ENCODE measurements at places on chromosomes 12 and 14. TPM values are rescaled to one million over a fixed set of nuclear protein-coding genes. Genes with fewer than 3 reads are reported as not detected.

DNA sequence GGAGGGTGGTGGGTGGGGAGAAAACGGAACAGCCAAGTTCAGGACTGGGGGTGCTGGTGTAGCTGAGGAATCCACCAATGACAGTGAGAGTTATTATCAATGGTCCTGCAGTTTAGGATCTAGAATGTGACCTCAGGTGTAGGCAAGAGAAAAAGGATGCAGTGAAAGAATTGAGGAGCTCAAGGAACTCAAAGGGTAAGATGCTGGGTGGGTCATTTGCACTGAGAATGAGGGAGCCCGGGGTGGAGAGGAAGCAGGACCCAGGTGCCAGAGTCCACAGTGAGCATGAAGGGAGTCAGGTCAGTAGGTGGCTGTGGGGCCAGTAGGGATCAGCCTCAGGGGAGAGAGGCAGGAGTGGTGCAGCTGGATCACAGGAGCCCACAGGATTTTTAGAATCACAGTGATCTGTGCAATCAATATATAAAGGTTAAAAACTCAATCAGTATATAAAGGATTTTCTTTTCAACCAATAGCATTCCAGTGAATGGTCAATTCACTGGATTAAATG is 3.2 kb upstream of the KRT7 start:
- DNase-seq = no peak

GYS2 gene
- polyA plus RNA-seq = not detected

KCNJ8 gene
- polyA plus RNA-seq = 27.1 TPM

GRCh38 chr14:59195912-59196311 is 7.4 kb downstream of the DAAM1 start:
- DNase-seq = no peak

- no peak for DNase-seq
These were observed 69.3 kb upstream of the USP15 start for GRCh38 chr12:62190689-62191490.

IFT43 gene
- 25.4 TPM for polyA plus RNA-seq

DNA sequence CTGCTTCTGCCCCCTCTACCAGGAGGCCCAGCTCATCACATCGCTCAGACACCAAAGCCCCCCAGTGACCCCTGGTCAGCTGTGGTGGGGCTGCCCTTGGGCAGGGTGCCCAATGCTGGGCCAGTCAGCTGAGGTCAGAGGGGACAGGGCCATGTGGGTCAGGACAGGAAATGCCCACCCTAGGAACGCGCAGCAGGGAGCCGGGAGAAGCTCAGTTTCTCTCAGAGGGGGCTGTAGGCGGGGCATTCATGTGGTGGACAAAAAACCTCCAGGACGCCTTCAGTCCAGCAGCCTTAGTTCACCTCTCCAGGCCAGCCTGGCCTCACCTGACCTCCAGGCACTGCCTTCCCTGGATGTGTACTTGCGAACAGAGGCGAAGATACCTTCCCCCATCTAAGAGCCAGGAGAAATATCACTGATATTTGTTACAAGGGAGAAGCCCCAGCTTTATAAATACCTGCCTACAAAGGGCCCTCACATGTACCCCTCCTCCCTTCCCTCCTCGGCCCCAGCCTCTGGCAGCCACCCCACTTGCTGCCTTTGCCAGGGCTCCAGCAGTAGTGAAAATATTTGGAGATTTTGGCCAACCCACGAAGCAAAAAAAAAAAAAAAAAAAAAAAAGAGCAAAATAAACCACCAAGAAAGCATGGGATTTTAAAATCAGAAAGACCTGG is 41.9 kb upstream of the PLEKHG6 start:
- peak; percentile 50 for DNase-seq

GRCh38 chr12:51863933-51864832 is 15.7 kb upstream of the FIGNL2 start:
- peak; percentile 71 for DNase-seq

DNA sequence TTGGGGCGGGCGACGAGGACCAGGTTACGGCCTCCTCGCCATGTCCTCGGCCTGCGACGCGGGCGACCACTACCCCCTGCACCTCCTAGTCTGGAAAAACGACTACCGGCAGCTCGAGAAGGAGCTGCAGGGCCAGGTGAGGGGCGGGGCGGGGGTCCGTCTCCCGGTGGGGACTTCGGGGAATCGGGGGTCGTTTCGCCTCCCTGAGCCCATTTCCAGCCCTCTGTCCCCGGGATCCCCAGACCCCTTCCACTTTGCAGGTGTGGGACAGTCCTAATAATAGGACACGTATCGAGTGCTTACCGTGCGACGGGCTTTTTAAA is 380 bp downstream of the ANKRD13A start:
- DNase-seq = no peak

GRCh38 chr12:27331291-27331926 is 1.2 kb upstream of the BMAL2 start:
- peak; percentile 21 for DNase-seq

- DNase-seq = no peak
These were observed 173.8 kb upstream of the RASSF8 start for GRCh38 chr12:25784669-25785068.

DNA sequence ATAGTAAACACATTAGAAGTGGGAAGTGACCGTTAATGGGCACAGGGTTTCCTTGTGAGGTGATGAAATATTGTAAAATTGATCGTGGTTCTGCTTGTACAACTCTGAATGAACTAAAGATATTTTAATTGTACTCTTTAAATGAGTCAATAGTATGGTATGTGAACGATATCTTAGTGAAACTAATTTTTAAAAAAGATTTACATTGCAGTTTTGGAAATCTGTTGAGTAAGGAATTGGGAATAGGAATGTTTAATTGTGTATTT is 1.7 kb downstream of the ZNF410 start:
- no peak for DNase-seq

DNA sequence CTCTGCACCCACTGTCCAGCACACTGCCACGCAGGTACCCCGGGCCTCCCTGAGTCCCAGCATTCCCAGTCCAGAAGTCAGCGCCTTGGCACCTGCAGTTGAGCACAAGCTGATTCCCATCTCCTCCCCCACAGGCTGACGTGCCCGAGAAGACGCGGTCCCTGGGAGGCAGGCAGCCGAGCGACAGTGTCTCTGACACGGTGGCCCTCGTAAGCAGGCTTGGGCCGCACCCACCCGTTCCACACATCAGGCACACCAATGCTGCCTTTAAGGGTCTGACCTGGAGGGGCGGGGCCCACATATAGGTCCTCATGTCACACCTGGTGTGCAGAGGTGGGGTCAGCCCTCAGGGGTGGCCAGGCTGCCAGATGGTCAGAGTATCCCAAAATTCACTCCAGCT is 18.4 kb upstream of the TEX22 start:
- DNase-seq = no peak

- no peak for DNase-seq
These were observed 5.6 kb upstream of the NIN start for GRCh38 chr14:50836515-50836914.

GRCh38 chr14:82635915-82636314 is 1102.3 kb upstream of the SEL1L start:
- DNase-seq = no peak

GRCh38 chr12:131287938-131288764 is 334.4 kb downstream of the ADGRD1 start:
- DNase-seq = no peak

GLS2 gene
- polyA plus RNA-seq = 0.41 TPM

DNA sequence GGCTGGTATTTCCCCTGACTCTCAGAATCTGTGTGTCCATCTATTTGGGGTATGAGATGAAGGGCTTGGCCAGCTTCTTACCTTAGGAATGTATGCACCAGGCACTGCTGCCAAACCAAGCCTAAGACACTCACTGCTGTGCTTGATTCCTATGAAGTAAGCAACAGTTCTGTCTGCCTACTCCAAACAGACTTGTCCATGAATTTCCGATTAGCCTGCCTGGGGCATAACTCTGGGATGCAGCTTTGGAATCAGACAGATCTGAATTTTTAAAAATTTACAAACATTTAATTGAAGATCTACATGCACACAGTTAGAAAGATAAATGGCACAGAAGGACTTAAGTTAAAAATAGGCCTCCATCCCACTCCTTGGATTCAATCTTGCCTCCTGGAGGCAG is 59.5 kb upstream of the JDP2 start:
- no peak for DNase-seq

TMEM229B gene
- 0.45 TPM for polyA plus RNA-seq

GRCh38 chr12:27905285-27906126 is 67.0 kb downstream of the PTHLH start:
- no peak for DNase-seq

DNA sequence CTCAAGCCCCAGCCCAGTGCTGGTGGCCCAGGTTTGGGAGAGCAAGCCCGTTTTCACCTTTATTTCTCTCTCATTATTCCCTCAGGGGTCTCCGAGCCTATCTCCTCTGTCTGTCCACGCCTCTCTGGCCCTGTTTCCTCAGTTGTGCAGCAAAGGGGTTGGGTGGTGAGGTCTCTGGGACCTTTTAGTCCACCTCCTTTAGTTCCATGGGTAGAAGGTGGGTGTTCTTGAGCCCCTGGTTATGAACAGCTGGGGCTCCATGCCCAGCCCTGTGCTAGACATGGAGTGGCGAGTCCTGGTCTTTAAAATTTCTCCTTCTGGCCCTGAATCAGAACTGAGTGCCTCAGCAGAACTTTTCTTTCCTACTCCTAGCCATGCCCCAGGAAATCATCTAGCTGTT is 1.3 kb upstream of the NGB start:
- DNase-seq = no peak

GRCh38 chr12:21718403-21718802 is 56.1 kb downstream of the KCNJ8 start:
- DNase-seq = no peak

- peak; percentile 63 for DNase-seq
These were observed 134.2 kb downstream of the KCNK10 start for GRCh38 chr14:88188745-88189416.

DNA sequence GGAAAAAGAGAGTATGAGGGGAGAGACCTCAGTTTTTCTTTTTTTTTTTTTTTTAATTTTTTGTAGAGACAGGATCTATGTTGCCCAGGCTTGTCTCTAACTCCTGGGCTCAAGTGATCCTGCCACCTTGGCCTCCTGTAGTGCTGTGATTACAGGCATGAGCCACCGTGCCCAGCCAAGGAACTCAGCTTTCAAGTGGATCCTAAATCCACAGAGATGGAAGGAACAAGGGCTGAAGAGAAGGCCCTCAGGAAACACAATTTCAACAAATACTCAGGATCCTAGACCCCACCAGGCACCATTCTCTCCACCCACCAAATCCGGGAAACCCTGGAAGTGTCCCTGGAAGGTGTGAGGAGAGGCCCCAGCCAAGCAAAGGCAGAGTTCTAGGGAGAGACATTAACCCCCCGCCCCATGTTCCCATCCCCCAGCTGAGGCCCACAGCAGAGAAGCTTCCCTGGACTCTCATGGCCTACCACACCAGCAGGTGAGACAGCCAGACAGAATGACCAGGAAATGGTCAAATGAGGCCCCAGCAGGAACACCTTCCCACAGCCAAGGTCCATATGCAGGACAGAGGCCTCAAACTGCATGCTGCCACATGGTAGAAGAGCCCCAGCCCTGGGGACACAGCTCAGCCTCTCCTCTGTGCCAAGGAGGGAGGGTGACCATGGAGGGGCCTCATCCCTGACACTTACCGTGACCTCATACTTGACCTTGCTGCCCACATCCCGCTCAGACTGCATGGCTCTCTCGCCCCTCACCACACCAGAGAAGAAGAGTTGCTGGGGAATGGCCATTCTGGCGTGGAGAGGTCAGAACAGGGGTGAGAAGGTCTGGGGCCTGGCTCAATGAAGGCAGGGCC is 14.1 kb downstream of the ITGA7 start:
- DNase-seq = no peak

PTPRB gene
- 15.4 TPM for polyA plus RNA-seq

DNA sequence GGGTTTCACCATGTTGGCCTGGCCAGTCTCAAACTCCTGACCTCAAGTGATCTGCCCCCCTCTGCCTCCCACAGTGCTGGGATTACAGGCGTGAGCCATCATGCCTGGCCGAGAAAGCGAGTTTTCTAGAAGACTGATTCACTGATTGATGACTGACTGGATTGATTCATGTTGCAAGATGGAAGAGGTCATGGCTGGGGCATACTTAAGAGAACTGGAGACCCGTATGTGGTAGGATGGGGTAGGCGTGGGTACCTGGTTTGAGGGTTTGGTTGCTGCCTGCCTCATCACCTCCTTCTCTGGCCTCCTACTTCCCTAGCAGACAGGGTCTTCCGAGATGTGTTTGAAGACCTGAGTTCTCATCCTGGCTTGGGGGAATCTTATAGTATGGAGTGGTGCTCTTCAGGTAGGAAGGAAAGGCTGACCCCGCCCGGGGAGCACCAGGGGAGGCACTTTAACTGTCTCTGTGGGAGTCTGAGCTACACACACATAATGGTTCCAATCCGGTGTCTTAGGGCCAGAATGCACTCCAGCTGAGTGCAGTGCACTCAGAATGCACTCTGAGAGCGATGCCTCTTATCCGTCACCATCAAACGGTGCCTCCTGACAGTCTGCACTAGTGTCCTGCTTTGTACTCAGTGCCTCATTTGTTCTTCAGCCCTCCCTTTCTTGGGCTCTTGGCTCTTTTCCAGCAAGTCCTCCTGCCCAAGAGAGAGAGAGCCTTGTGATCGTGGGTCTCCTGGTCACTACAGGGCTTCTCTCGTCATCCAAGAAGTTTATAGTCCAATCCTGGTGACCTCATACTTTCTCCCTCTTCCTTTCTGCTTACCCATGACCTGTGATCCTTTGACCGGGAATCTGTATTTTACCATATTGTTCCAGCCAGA is 19.7 kb downstream of the PLEKHG3 start:
- DNase-seq = no peak

GRCh38 chr12:3795066-3795465 is 42.2 kb upstream of the CRACR2A start:
- no peak for DNase-seq

DNA sequence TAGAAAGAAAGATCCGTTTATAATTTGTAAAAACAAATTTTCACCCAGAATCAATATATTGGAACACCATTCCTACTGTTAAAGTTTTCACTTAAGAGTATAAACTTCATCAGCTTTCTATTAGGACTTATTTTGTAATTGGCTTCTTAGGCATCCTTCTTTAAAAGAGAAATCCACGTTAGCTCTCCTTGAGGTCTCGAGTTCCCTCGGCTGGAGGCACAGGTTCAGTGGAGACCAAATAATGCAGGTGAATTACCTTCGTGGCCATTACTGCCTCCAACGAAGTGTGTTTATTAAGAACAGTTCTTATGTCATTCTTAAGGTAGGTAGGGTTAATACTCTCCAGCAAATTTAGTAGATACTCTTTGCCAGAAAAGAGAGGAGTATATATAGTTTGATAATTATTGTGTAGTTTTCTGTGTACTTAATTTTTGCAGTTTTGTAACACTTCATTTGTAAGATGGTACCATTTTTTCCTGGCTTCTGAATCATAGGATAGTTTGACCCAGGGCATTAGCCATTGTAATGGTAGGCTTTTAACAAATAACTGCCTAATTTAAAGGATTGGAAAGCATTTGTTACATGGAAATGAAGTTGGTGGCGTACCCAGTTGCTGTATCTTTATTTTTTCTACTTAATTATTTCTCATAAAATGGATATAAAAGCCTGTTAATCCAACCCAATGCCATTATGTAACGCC is 2.2 kb downstream of the CALM1 start:
- no peak for DNase-seq

DNA sequence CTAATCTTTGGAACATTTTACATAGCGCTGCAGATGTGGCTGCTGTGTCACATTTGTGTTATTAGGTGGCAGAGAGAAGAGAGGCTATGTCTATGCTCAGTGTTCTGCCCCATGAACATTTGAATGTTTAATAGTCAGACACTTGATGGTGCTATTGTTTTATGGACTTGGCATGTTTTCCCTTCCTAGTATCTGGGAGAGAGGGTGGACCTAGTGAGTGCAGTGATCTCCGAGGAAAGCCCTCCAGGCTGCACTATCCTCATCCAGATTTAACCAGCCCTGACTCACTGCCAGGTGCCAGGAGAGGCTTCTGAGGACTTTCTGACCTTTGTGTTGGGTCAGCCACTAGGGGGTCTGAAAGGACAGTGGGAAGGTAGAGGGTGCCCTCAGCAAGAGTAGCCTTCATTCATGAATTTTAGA is 24.3 kb downstream of the ZFC3H1 start:
- no peak for DNase-seq

Measured in muscle of leg (tissue), 16 donors.